ENCODE measurements at places on chromosomes 13 and 19.

DNA sequence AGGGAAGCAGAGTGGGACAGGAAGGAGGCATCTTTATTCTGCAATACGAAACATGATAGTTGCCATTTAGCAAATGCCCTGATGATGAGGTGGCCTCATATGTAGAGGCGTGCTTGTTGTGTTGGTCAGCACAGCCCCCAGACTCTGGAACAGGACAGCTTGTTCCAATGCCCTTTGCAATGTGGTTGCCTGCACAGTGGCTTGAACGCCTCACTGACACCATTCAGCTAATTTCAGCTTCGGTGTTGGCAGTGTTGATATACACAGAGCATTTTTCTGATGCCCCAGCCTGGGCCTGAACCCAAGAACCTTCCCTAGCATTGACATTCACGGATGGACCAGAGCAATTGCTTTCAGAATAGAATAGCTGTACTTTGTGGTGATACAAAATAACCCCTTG is 133.3 kb downstream of the HS6ST3 start:
- DNase-seq: no peak

- DNase-seq: no peak
These were observed 89.9 kb downstream of the STK24 start for GRCh38 chr13:98487016-98487415.

- DNase-seq: no peak
These were observed 1002.1 kb downstream of the UQCRFS1 start for GRCh38 chr19:28210886-28211285.

GRCh38 chr19:38251564-38252051 is 4.6 kb downstream of the PPP1R14A start:
- DNase-seq: no peak

DNA sequence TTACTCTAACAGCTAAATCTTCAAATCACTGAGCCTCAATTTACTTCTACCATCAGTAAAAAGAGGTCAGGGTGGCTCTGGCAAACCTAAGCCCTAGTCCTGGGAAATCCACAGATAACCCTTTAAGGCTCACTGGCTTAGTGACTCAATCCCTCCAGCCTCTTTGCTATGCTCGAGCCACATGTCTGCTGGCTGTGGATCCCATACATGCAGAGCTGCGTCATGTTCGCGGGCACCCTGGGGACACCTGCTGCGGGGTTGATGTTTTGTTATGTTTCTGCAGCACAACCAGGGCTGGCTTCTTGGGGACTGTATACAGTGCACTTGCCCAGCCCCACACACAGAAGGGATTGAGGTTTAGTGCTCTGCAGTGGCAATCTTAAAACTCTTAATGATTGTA is 41.6 kb upstream of the C13orf42 start:
- no peak for DNase-seq

GRCh38 chr19:34678085-34678412 is 571 bp downstream of the ZNF302 start:
- DNase-seq: no peak

DNA sequence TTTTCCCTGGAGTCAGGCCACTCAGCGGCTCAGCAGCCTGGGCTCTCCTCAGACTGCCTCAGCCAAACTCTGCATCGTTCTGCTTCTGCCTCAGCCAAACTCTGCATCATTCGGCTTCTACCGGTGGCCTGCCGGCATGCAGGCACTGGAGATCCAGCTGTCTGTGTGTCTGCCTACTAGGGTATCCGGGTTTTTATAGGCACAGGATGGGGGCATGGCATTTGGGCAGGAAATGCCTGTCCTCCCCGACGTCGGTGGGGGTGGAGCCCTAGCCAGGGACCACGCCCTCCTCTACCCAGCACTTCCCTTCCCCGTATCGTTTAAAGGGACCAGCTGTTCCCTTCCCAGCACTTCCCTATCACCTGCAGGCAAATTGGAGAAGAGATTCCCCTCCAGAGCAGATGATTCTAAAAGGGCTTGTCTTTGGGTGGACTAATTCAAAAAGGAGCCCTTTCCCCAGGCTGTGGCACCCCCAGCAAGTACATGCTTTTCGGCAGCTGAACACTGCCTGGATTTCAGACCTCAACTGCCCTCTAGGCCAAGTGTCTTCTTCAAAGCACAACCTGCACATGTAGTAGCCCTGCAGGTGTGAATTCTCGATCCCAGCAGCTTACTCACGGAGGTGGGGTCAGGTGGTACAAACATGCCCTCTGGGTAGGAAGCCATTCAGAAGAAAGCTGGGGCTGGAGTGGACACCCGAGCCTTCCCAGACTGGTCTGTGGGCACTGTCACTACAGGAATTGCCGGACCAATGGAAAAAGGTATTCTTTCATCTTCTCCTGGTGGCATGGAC is 25.4 kb upstream of the GPR12 start:
- no peak for DNase-seq

DNA sequence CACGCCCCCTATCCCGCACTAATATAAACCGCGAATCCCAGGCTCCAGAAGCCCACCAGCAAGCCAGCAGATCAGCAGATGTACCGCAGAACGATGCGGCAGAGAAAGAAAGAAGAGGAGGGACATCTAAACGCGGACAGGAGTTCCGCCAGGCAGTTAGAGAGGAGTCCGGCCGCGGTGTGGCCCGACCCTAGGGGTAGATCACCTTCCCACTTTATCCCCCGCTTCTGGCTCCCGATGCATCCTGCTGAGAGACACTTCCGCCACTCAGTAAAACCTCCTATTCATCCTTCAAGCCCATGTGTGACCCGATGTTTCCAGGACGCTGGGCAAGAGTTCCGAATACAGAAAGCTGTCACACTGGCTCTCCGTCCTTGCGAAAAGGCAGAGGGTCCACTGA is 1046.8 kb downstream of the SLITRK5 start:
- DNase-seq: no peak

DNA sequence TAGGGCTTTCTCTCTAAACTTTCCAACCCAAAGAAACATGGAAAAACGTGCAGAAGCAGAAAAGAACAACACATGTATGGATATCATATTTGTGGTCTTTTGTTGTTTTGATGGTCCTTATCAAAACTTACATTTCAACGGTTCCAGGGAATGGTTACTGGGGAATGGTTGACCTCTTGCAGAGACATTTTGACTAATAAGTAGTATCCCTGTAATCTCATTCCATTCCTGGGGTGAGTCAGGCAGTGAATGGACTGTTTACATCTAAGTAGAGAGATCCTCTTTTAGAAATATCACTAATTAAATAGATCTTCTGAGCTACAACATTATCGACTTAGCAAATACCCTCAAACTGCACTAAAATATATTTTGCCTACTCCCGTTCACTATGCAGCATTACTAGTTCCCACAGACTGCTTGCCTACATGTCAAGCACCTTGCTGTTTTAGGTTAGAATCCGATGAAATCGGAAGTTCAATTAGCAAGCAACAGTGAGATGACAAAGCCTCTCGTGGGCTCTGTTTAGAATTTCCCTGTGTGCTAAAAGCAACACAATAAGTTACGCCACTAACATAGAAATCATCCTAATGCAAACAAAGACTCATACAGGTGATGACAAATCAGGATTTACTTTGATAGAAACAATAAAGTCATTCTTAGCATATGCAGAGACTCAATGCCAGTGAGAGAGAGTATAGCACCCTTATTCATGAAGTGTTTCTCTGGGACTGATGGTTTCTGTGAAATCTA is 797.7 kb upstream of the ARGLU1 start:
- no peak for DNase-seq

- no peak for DNase-seq
These were observed 3.5 kb downstream of the LRP3 start for GRCh38 chr19:33197591-33198000.

GRCh38 chr13:73820688-73821087 is 313.5 kb downstream of the KLF12 start:
- DNase-seq: no peak

GRCh38 chr13:27822873-27823311 is 30.6 kb downstream of the GSX1 start:
- DNase-seq: no peak

DNA sequence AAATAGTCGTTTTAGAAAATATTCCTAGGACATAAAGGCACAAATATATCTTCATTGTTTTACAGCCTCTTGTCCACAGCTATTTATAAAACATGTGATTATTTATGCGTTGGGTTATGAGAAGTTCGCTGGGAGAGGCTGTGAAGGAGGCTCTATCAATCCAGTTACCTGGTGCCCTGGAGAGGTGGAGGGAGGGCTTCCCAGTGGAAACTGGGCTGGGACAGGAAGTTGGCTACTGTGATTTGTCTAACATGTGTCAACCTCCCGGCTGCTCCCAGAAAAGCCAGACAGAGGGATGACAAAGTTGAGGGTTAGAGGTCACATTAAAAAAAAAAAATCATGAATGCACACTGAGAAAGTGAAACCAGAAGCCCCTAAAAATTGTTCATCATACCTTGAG is 346.5 kb downstream of the ZNF536 start:
- DNase-seq: no peak

- no peak for DNase-seq
These were observed 50.8 kb downstream of the FOXO1 start for GRCh38 chr13:40615619-40616018.

DNA sequence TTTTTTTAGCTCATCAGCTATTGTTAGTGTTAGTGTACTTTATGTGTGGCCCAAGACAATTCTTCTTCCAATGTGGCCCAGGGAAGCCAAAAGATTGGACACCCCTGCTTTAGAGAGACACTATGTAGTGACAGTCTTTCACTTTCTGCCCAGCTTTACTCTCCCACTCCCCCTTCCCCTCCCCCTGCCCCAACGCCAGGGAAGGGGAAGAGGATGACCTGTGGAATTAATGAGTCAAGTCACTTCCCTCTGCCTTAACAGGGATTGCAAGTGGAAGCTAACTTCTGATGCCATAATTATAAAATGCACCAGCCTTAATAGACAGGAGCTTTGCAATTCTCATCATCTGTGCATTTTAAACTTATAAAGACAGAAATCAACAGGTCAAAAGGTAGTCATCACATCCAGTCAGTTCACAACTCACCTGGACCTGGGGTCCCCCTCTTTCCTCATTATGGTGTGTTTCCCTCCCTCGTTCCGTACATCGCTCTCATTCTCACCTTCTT is 1.6 kb downstream of the ZNF415 start:
- DNase-seq: no peak

- DNase-seq: no peak
These were observed 1.7 kb upstream of the ANKRD10 start for GRCh38 chr13:110916301-110917142.

GRCh38 chr13:91576590-91576989 is 178.2 kb downstream of the GPC5 start:
- no peak for DNase-seq

GRCh38 chr19:10419646-10420443 is 493 bp upstream of the PDE4A start:
- peak; percentile 76 for DNase-seq

DNA sequence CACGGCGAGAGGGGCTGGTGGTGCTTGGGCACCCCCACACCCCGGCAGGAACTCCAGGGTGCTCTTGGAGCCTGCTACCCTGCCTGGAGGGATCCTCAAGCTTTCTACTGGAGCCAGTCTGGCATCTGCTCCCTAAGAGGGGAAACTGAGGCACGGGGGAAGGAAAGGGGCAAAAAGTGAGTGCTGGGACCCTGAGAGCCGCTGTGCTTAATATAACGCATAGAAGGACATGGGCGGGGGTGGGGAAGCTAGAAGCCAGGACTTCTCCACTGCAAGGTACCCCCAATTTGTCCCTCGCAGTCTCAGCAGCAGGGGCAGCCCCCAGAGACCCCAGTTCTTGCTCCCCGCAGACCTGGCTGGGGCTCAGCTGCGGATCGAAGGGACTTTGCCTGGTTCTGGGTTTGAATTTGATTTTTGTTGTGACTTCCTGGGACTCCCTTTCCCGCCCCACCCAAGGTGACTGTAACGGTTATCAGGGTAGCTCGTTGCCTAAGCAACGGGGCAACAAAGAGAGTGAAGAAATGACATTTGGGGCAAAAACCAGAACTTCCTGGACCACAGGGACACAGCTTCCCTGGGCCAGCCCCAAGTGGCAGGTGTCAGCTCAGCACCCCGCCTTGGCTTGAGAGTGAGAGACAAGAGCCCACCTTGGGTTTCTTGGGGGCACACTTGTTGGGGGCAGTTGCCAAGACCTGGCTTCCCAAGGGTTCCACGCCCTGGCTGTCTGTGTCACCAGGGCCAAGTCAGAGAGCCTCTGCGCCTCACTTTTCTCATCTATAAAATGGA is 638 bp downstream of the ADGRE5 start:
- no peak for DNase-seq

DNA sequence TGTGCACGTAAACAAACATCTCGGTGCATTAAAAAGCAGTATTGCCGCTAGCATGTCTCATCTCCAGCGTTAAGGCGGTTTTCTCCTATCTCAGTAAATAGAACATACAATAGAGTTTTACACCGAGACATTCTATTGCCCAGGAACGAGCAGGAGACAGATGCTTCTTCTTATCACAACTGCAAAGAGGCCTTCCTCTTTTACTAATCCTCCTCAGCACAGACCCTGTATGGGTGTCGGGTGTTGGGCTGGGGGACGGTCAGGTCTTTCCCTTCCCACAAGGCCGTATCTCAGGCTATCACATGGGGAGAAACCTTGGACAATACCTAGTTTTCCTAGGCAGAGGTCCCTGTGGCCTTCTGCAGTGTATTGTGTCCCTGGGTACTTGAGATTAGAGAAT is 21.2 kb downstream of the ZNF233 start:
- no peak for DNase-seq

DNA sequence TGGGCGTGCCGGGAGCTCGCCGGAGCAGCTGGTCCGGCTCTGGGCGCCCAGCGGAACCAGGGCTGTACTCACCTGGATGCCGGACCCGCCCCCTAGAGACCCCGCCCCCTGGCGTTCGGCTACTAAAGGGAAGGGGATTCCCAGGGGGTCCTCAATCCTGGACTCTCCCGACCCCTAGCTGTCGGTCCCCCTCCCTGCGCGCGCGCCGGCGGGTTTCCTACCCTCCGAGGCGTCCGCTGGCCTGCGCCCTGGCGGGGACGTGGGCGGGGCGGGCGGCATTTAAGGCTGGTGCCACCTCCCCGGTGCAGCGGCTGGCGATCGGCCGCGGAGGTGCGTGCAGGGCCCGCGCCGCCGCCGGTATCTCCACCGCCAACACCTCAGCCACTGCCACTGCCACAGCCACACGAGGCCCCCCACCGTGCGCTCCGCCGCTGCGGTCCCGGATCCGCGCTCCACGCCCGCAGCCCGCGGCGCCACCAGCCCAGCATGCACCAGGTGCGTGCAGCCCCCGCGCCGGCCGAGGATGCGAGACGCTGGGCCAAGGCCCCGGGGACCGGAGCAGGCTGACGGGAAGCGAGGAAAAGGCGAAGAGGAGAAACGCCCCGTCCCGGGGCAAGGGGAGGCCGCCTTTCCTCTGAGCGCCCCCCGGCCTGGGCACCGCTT is at the start of gene ATP12A:
ATP12A (plus strand) TSS at position 151 of the 663 bp plus-strand sequence; CDS start at position 487, 336 bp downstream.
- no peak for DNase-seq

- peak; percentile 13 for DNase-seq
These were observed 26.7 kb downstream of the WDR62 start for GRCh38 chr19:36081385-36081784.

Data from anterior cingulate cortex (tissue), 58 donors.